Activated CD4-positive, alpha-beta T cell treated with anti-CD3 and anti-CD28 coated beads, Interleukin-2, Interleukin-6, amounts not matched to agents 100 ng/mL and 50 ng/mL, durations not matched to agents 16 hours and 8 hours (primary cell): ENCODE measurements at places on chromosomes 5 and 9.

GRCh38 chr9:96136992-96137670 is 164.8 kb downstream of the HSD17B3 start:
- DNase-seq = peak; percentile 37

DNA sequence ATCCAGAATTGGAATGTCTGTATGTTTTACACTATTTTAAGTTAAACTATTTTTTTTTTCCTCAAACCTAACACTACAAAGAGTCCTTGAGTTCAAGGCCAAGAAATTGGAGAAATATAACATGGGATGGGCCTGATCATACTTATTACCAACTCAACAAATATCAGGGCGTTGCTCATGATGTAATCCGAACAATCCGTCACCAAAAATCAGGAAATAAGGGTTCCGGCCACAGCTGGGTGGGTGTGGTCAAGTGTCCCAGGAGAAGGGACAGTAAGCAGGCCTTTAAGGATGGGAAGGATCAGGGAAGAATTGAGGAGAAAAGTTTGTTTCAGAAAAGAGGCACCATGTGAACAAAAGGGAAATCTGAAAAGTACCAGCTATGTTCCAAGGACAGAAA is 29.8 kb downstream of the MED27 start:
- no peak for DNase-seq

- DNase-seq = no peak
Measured at GRCh38 chr5:150987746-150988145, 32.6 kb upstream of the GPX3 start.

DNA sequence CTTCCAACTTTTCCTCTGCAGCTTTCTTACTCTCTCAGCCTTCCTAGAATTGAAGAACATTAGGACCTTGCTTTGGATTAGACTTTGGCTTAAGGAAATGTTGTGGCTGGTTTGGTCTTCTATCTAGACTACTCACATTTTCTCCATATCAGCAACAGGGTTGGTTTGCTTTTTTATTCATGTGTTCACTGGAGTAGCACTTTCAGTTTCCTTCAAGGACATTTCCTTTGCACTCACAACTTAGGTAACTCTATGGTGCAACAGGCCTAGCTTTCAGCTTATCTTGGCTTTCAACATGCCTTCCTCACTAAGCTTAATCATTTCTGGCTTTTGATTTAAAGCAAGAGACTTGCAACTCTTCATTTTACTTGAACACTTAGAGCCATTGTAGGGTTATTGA is 153.1 kb downstream of the CCDC192 start:
- peak; percentile 29 for DNase-seq

DNA sequence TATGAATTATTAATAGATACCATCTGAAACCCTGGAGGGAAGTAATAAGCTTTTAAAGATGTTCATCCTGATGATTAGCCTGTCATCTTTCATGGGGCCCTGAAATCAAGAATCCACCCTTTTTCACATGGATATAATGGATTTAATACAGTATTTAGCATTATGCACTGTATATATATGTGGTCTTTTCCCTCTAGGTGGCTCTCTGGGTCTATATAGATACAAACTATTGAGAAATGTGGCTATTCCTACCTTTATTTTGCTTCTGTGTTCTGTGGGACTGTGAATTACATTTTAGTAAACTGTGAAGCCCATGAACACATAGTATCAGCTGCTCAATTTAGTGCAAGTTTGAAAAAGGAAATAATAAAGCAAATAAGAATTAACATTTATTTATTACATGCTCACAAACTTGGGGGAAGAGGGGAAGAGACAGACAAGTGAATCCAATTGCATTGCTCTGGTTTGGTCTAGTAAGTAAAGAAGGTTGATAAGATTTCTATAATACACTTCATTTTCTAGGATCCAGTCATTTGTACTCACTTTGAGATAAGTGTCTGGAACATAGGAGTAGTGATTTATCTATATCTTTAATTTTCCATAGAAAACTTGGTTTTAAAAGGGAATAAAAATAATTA is 112.2 kb downstream of the SCAMP1 start:
- no peak for DNase-seq

DNA sequence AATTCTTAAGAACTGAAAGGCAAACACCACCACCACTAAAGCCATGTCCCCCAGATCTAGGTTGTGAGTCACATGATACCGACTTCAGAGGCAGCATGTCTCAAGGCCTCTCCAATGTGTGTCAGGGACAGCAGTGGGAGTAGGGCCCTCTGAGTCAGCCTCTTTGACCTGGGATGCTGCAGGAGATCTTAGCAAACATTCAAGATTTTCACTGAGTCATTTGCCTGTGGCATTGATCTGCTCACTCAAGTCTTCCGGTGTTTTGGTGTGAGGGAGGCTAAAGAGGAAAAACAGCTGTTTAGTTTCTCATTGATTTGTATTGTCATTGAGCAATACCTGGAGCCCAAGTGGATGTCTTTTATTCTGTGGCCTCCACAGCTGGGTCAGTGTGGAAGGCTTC is 36.1 kb downstream of the TMC1 start:
- DNase-seq = peak; percentile 77
